ENCODE measurements at places on chromosomes 7 and 10.

- no peak for DNase-seq
Observed at GRCh38 chr7:135313971-135314370, 80.3 kb downstream of the STRA8 start.

GRCh38 chr7:142556740-142557139, 192.5 kb upstream of the PRSS1 start:
- DNase-seq, result peak; percentile 99

- no peak for DNase-seq
Observed at GRCh38 chr10:122310311-122311050, 39.4 kb downstream of the BTBD16 start.

- no peak for DNase-seq
Observed at GRCh38 chr7:116652793-116653192, 19.2 kb upstream of the MET start.

- DNase-seq, result peak; percentile 91
Observed at GRCh38 chr10:58701405-58702135, 188.9 kb downstream of the BICC1 start.

DNA sequence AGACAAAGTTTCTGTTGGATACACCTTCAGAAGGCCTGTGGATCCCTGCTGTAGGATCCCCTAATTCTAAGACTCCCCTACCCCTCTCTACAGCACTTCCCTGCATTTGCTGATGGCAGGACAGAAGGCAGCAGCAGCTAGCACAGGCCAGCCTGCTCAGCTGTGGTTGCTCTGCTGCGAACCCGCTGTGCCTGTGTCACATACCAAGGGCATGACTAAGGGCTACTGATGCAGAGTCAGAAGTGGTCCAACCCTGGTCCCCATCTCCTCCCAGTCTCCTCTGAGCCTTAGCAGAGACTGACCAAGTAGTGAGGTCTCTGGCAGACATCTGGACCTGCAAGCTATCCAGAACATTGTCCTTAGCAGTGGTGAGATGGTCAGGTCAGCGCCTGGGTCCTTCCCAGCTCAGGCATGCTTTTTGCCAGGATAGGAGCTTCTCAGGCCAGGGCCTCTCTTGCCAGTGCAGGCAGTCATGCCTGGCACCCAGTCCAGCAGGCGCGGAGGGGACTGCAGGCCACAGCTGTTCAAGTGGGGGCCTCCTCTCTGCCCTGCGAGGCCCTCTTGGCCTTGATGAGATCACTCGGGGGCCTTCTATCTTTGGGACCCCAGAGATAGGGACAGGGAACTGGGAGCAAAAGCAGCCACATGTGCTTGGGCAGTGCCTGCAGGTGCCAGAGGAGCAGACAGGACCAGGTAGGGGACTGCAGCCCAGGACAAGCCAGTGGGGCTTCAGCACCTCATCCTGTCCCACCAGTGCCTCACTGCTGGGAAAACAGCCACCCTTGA, 146.4 kb downstream of the ZNF248 start:
- DNase-seq, result no peak

GRCh38 chr7:108282427-108282996, 152.4 kb upstream of the LAMB4 start:
- no peak for DNase-seq

DNA sequence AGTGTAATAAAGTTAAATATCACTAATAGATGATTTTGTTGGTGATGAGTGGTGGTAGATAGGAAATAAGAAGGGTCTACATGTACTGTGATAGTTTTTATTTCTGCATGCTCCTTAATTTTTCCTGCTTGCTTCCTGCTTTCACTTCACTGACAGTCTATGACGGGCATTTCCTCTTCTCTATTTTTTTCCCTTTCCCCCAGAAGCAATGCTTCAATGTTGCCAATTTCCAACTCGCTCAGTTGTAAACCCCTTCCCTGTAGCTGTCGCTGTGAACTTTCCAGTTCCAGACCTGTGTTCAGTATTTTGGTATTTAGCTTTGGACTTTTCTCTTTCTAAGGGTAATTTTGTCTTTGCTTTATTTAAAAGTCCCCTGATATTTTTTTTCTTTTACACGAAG, 123.5 kb upstream of the AGR3 start:
- DNase-seq, result no peak

GRCh38 chr10:13349463-13350274, 1.6 kb upstream of the SEPHS1 start:
- peak; percentile 57 for DNase-seq

DNA sequence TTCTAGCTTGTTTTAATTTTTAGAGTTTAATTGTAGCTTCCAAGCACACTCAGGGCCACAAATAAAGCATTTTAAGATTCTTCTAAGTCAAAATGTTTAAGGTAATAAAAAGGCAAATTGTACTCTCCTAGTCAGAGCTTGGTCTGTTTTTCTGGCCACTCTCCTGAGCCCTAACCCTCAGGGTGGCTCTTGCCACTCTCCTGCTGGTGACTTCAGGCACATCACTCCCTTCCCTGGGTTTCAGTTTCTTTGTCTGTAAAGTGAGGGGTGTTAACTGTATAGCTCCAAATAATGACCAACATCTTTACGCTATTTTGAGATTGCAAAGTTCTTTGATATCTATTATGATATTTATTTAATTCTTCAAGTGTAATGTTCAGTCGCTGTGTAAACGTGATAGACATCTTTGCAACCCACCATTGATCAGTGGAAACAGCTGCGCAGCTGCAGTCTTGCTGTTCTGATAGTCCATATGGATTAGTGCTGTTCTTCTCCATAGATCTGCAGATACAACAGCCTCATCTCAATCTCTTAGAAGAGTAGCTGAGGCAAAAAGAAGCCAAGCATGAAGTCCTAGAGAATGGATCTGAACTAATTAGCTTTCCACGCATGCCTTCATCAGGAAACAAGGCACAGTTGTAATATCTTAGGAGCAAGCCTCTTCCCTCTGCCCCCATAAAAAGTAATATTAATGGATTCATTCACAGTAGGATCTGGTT, 189.9 kb downstream of the PLPP4 start:
- DNase-seq, result no peak

DNA sequence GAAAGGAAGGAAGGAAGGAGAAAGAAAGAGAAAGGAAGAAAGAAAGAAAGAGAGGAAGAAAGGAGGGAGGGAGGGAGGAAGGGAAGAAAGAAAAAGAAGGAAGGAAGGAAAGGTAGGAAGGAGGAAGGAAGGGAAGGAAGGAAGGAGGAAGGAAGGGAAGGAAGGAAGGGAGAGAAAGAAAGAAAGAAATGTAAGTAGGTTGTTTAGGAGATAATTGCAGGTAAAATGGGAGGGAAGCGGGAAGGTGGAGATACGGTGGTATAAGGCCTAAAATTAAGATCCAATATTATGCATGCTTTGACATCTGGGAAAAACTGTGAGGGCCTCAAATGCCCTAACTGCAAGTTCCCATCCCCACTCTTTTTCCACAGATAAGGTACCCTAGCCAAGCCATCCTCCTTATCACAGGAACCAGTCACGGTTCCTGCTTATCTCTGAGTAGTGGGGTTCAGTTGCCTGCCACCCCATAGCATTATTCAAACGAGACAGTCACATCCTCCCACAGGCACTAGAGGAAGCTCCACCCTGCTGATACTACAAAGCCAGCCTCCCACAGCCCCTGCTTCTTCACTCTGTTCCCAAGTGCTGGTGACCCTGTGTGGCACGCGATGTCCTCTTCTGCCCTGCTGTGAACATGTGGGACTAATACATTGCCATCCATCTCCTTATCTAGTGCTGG, 28.7 kb downstream of the ST8SIA6 start:
- no peak for DNase-seq

DNA sequence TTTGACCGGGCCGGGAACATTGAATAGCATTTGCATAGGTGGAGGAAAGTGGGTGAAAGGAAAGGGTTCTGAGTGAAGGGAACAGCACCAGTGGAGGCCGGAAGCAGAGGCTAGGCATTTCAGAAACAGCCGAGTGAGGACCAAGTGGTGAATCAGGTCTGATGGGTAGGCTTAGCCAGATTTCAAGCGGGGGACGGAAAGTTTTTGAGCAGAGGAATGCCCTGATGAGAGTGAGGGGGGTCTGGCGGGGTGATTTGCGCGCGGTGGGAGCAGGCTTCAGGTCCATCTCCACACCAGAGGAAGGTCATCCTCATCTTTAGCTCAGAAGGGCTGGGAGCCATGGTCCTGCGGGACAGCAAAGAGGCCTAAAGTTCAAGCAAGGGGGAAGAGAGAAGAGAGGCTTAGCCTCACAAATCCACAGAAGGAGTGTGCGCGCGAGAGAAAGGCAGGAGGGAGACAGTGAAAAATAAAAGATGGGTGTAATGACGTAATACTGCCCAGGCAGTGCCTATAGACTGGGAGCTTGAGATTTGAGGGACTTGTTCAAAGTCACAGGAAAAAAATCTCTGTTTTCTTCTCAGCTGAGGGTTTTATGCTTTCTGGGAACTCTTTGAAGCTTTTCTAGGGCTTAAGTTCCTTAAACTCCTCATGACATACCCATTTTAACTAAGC, 1.0 kb upstream of the DENND2A start:
- no peak for DNase-seq

DNA sequence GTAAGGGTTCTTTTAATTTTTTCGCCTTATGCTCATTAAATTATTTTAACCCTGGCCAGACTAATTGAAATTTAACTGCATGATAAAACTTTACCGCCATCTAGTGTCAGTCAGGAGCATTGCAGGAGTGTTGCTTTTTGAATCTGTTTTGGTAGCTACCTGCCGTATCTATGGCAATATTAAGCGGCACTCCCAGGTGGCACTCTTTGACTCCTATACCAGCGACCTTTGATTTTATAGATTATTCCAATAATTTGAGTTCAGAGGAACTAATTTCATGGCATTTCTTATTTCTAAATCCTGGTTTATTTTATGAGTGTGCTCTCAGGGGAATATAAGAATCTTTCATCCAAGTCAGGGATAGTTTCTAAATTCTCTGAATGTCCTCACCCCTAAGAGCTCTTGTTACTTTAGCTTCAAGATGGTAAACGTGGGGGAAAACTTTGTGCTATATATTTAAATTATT, 198.9 kb downstream of the REEP3 start:
- DNase-seq, result peak; percentile 48

GRCh38 chr7:71824006-71824760, 588.0 kb downstream of the CALN1 start:
- peak; percentile 98 for DNase-seq

DNA sequence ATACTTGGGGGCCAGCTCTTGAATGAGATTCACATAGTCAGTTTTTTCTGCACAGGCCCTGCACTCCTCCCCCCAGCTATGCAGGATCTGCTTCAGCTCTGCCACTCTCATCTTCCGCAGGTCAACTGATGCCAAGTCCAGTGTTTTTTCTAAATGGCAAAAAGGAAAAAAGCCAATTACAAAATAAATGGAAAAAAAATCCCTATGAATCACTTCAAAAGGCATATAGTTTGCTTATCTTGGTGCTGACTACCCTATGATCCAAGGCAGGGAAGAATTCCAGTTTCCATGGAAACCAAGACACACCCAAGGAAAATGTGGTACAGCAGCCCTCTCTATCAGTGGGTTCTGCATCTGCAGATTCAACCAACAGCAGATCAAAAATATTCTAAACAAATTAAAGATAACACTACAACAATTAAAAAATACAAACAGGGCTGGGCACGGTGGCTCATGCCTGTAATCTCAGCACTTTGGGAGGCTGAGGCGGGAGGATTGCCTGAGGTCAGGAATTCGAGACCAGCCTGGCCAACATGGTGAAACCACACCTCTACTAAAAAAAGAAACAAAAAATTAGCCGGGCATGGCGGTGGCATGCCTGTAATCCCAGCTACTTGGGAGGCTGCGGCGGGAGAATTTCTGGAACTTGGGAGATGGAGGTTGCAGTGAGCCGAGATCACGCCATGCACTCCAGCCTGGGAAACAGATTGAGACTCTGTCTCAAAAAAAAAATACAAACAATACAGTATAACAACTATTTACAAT, 17.6 kb downstream of the CDNF start:
- DNase-seq, result peak; percentile 77

GRCh38 chr7:98399462-98399861, 1.4 kb downstream of the BAIAP2L1 start:
- DNase-seq, result peak; percentile 42

DNA sequence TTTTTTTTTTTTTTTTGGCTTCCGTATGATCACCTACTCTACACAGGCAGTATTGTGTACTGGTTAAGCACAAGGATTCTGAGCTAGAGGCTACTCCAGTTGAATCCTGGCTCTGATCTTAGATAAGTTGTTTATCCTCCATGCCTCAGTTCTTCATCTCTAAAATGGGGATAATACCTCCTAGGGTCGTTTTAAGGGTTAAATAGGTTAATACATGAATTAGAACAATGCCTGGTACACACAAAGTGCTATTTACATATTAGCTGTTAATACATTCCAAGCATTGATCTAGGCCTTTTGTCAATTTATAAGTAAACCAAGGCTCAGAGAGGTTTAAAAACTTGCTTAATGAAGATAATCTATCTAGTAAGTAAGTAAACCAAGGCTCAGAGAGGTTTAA, 59.0 kb downstream of the ST7 start:
- DNase-seq, result no peak

GRCh38 chr7:7820939-7821338, 102.5 kb upstream of the RPA3 start:
- DNase-seq, result no peak

DNA sequence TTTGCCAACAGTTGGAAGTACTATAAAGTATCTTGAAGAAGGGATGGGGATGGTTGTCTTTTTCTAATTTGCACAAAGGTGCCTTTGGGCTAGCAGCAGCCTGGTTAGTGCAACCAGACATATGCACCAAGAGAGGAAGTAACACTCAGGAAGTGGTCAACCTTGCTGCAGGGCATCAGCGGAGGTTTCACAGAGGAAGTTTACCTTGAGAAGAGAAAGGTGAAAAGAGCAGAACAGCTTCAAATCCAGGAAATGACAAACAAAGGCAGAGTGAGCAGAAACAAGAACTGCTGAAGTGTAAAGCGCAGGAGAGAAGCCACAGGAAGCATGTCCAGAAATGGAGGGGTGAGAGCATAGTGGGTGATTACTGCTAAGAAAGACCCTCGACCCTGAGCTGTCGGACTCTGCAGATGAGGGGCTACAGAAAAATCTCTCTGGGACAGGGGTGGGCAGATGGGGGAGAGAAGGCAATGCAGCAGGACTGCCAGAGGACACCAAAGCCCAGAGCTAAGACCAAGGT, 66.9 kb downstream of the STK17A start:
- no peak for DNase-seq

DNA sequence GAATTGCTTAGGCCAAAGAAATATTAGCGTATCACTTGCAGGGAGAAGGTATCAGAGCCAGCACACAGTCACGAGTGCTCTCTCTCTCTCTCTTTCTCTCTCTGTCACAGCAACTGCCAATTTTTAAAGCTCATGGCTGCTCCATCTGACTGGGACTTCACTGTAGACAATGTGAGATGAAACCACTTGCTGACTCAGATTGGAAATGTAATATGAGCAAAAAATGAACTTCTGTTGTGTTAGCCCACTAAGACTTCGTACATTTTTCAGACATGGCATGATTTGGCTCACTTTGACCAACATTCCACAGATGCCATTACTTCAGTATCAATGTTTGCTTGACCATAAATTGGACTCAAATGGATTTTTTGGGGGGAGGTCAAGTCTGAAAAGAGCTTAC, 68.1 kb downstream of the DGKB start:
- peak; percentile 65 for DNase-seq

- DNase-seq, result no peak
Observed at GRCh38 chr7:21300692-21301091, 127.2 kb upstream of the SP4 start.

GRCh38 chr7:152649220-152649619, 26.7 kb downstream of the XRCC2 start:
- no peak for DNase-seq

Measured in fibroblast of skin of right biceps (primary cell).